ENCODE measurements at places on chromosomes 6 and 20.

- DNase-seq, result no peak
These were observed 16.0 kb downstream of the CHMP4B start for GRCh38 chr20:33827109-33827508.

GRCh38 chr20:14721926-14722452, 384.6 kb upstream of the FLRT3 start:
- peak; percentile 51 for DNase-seq

DNA sequence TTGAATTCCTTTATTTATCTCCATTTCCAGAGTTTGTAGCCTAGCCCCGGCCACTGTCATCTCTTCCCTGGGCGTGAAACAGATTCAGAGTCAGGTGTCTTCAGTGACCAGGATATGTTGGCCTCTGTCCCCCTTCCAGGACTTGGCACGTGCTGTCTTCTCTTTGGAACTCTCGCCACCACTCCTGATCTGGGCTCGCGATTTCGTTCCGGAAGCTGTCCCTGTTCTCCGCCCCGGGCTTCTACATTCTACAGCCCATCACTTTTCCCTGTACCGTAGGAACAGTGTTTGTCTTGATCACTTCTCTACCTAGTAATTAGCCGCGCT, 739 bp downstream of the GSS start:
- DNase-seq, result no peak

- DNase-seq, result no peak
These were observed 635 bp downstream of the SLC35B3 start for GRCh38 chr6:8434727-8435092.

GRCh38 chr6:49556429-49556837, 6.0 kb downstream of the C6orf141 start:
- DNase-seq, result peak; percentile 73

DNA sequence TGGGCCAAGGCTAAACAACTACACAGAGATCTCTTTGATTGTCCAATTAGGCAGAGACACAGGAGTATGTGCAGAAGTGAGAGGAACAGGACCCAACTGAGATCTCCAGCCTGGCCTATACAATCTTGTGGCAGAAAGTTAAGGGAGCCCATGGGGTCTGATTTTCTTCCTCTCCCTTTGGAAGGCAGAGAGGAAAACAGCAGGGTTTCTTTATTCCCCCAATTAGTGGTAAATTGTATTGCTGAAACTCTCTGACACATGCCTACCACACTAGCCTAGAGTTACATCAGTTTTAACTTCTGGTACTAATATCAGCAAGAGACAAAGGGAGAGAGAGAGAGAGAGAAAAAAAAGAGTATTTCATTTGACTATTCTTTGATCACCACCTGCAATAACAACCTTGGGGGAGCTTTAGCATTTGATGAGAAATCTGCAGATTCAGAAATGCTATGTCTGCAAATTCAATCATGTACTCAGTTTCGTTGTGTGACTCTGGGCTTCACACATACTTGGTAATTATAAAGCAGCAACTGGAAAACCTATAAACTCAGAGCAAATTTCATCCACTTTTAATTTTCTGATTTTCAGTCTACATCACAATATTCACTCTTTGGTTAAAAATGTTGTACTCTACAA, 260.3 kb upstream of the SPTLC3 start:
- DNase-seq, result no peak

- DNase-seq, result no peak
These were observed 85.3 kb downstream of the CDS2 start for GRCh38 chr20:5211803-5212714.

DNA sequence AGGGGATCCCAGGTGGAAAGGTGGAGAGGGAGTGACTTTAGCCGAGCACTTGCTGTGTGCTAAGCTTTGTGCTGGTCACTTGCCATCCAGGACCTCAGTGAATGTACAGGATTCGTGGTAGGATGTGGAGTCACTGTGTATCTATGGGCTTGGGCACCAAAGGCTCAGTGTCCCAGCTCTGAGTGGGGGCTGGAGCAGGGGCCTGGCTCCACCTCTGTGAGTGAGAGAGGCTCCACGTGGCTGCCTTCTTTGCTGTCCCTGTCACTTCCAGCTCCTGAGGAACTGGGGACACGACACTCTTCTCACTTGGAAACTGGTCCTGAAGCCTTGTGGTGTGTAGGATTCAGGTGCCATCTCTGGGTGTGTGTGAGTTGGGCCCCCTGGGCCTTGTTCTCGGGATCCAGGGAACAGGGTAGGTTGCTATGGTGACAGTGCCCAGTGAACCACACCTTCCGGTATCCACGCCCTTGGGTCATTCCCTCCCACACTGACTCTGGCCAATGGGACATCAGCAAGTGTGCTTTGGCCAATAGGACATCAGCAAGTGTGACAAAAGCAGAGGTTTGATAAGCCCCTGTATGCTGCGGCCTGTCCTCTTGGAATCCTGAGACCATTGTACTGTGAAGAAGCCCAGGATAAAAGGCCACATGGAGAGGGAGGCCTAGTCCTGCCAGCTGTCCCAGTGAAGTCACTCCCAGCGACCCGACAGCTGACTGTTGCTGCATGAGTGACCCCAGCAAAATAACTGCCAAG, 87.7 kb downstream of the CDH22 start:
- no peak for DNase-seq

DNA sequence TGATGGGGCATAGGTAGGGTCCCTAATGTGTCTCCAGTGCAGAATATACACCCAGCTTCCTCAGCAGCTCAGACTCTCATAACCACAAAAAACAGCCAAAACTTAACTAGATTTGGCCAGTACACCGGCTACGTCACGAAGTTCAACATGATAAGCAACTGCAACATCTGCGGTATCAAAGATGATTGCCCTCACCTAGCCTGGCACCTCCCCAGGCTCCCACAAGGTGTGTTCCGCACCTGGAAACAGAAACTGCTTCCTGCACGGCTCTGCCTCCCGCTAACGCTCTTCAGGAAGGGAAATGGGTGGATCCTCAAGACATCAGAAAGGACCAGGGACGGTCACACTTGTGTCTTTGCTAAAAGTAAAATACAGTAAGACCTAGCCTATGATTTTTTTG, 9.5 kb downstream of the TXNDC5 start:
- DNase-seq, result no peak

DNA sequence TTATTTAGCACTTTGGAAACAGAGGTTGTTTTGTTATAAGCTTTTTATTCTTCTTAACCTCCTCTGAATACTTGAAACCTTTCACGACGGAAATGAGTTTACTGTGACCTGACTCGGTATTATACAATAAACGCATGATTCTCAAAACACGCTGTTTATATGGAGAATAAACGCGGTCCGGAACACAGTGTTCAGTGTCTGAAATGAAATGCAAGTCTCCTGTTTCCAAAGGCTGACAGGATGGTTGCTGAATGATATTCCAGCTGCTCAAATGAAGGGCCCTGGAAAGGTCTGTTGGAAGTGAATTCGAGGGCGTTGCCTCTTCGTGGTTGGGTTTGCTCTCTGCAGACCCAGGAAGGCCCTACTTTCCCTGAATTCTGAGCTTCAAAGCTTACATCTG, 83.4 kb downstream of the RSPH3 start:
- no peak for DNase-seq

DNA sequence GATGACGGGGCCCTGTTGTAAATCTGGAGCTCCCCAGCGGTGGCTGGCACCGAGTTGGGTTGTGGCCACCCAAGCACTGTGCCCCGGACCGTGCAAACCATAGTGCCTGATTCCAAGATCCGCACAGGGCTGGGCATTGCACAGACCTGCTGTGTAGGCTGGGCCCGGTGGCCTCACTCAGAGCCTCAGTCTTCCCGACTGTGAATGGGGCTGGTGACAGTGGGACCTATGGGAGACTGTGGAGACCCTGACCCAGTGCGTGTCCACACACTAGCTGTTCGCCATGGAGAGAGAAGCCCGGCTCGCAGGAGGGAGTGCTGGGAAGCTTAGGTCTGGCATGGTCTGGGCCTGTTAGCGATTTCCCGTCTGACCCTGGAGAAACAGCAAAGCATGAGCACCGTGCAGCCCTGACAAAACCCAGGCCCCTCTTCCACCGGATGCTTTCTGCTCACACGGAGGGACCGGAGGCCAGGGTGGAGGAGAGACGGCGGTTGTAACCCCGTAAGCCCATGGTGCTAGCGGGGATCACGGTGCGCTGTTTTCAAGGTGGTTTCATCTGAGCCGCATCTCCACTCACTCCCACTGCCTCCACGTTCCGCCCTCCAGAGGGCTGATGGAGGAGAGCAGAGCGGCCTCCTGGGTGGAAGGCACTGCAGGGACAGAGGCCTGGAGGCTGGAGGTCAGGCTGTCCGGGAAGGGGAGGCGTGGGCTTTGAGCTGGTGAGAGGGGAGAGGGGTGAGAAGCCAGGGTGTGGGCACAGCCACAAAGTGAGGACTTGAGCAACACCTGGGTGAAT, 52.2 kb downstream of the SRC start:
- DNase-seq, result no peak

DNA sequence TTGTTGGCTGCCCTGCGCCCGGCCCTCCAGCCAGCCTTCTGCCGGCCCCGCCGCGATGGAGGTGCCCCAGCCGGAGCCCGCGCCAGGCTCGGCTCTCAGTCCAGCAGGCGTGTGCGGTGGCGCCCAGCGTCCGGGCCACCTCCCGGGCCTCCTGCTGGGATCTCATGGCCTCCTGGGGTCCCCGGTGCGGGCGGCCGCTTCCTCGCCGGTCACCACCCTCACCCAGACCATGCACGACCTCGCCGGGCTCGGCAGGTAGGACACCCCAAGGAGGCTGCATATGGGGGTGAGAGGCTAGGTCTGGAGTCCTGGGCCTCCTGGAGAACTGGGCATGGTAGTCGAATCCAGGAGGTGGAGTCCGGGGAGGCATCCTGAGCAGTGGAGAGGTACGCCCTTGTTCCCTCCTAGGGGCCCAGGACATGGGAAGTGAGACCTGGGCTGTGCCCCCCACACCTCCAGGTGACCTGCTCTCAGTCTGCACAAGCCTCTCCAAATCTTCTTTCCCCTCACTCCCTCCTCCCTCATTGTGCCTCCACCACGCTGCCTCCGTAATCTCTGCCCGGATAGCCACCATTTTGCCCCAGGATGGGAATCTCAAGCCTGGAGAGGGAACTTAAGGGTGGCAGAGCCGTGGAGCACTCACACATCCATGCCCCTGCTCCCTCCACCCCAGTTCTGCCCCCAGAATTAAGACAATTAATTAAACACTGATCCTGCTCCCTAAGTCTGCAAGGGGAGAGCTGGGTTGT, 541 bp downstream of the CDC25B start:
- no peak for DNase-seq

GRCh38 chr6:35015996-35016395, 125.1 kb downstream of the TCP11 start:
- no peak for DNase-seq

GRCh38 chr20:38548356-38549083, 32.5 kb upstream of the ADIG start:
- no peak for DNase-seq

- no peak for DNase-seq
These were observed 60.1 kb upstream of the TAGAP start for GRCh38 chr6:159104931-159105330.

DNA sequence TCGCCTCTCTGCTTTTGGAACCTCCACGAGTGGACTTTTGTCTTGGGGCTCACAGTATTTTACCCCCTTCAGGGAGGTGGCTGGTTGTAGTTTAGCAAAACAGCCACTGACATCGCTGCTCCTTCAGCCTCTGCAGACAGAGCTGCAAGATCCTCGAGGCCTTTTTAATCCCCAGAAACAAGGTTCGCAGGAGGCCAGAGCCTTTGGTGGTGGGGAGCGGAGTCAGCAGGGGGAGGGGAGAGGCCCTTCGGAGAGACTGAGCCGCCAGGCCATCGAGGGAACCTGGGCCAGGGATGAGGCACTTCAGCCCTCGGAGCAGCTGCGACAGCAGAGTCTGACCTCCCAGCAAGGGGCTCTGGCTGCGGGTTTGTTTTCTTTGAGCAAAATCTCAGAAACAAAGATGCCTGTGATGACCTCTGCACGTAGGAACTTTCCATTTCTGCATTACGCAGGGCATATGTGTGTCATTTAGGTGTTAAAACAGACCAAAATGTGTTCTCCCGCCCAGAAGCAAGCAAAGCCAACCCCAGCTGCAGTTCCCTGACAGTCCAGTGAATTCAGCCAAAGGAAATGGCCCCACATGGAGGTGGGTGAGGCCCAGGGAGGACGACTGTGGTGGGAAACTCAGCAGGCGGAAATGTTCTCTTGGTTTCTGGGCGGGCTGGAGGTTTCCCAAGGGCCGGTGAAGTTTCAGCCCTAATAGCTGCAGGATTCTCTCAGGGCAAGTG, 171.2 kb upstream of the SULF2 start:
- no peak for DNase-seq

GRCh38 chr20:63446216-63447024, 26.0 kb downstream of the KCNQ2 start:
- DNase-seq, result no peak

- peak; percentile 4 for DNase-seq
These were observed 262.1 kb downstream of the HACE1 start for GRCh38 chr6:104597541-104598050.

DNA sequence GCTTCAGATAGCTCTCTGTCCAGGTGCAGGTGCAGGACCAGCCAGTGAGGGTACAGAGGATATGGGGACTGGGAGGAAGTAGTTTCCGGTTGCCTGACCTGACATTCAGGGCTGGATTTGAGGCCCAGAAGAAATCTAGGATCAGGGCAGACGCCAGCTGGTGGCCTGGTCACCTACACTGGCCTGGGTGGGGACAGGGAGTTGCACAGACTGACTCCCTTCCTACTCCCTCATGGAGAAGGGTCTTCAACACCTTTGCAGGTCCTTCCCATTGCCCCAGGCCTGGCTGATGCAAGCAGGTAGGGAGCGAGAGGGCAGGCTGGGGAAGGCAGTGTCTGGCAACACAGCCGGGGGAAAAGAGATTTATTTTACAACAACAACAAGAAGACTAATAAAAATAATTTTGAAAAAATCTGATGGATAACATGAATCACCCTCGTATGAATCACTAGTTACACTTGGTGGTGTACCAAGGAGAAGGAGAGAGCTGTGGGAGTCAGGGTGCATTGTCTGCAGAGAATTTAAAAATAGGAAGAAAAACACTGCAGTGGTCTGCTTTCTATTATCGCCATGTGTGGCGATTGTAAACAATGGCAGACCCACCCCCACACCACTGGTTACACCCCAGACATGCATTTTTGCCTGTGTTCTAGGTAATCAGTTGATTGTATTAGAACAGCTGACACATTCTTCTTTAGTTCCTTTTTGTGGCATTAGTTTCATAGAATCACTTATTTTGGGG, 62.3 kb upstream of the SNX9 start:
- peak; percentile 96 for DNase-seq

GRCh38 chr20:57958050-57958420, 248.2 kb upstream of the PMEPA1 start:
- DNase-seq, result no peak

DNA sequence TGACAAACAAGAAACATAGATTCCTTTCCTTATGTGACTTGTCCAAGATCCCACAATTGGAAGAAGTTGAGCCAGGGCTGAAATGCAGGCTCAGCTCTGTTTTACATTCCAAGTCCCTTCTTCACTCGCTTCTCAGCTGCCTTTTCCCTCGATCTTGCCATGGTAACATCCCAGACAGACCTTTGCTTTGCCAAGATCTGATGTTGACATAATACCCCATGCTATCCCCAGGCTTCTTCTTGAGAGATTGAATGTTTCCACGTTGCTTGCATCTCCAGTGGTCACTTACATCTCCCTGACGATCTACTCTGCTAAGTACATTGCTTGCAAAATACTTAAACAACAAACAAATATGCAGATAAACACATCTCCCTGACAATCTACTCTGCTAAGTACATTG, 63.5 kb downstream of the TBXT start:
- DNase-seq, result peak; percentile 36

GRCh38 chr20:45897692-45898091, 6.6 kb downstream of the CTSA start:
- no peak for DNase-seq

GRCh38 chr6:12423832-12424231, 133.7 kb downstream of the EDN1 start:
- peak; percentile 17 for DNase-seq

GRCh38 chr6:75863784-75864183, 114.7 kb downstream of the MYO6 start:
- DNase-seq, result no peak

Measured in fibroblast of the aortic adventitia (primary cell).